AG09309 (cell line): ENCODE measurements at places on chromosomes 6 and 20.

GRCh38 chr20:38321959-38322598 is 18.1 kb downstream of the BPI start:
- DNase-seq: peak; percentile 35

DNA sequence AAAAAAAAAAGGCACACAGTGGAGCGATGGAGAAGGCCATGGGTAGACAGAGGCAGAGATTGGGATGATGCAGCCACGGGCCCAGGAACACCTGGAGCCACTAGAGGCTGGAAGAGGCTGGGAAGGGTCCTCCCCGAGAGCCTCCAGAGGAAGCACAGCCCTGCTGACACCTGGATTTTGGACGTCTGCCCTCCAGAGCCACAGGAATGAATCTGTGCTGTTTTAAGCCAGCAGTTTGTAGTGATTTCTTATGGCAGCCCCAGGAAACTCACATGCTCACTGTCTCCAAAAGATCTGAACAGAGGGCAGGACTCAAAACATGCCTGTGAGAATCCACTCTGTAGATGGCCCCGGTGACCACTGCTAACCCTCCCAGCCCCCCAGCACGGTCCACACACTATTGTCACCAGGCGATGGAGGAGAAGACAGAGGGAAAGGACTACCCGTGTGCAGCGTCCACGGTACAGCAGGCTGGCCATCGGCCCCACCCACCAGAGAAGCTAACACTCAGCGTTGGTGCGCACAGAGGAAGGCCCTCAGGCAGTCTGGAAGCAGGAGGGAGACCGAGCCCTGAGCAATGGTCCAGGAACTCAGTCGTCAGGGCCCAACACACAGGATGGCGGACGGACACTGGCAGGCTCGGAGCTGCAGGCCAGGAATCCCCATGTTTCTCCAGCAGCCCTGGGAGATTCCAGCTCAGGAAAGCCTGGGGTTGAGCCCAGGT is 99.7 kb downstream of the BMP7 start:
- DNase-seq: no peak

DNA sequence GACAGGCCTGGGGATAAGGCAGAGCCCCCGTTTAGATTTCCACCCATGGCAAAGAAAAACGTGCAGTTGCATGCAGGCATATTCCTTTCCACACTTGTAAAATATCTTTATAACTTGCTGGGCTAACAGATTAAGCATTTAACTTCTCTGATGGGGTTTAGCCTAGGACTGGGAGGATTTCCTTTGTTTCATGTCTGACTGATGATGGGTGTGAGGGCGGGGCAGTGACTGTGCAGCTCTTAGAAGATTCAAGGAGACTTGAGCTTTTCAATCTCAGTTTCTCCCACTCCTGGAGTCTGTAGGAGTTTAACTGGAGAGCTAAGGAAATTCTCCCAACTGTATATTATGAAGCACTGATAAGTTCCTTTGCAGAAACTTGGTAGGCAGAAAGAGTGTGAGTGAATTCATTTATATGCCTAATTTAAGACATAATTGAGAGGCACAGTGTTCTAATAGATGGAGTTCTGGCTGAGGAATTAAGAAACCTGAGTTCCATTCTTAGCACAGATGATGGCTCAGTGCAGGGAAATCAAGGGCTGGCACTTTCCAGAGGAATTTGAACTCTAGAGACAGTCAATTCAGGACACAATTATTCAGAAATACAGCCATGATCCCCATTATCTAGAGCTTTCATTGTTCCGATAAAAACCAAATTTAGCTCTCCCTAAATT is 214.6 kb upstream of the CNR1 start:
- no peak for DNase-seq

DNA sequence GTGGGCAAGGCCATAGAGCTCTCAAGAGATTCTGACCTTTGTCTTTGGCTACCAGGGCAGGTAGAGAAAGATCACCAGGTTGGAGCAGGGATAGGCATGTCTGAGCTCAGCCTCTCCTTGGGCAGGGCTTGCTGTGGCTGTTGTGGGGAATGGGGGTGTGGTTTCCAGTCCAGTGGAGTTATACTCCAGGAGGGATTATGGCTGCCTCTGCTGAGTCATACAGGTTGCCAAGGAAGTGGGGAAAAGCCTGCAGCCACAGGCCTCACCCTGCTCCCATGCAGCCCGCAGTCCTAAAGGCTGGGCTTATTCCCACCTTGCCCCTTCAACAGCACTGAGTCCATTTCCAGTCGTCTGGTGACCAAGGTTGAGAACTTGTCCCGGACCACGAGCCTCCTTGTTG is 21.9 kb downstream of the MEP1A start:
- no peak for DNase-seq

DNA sequence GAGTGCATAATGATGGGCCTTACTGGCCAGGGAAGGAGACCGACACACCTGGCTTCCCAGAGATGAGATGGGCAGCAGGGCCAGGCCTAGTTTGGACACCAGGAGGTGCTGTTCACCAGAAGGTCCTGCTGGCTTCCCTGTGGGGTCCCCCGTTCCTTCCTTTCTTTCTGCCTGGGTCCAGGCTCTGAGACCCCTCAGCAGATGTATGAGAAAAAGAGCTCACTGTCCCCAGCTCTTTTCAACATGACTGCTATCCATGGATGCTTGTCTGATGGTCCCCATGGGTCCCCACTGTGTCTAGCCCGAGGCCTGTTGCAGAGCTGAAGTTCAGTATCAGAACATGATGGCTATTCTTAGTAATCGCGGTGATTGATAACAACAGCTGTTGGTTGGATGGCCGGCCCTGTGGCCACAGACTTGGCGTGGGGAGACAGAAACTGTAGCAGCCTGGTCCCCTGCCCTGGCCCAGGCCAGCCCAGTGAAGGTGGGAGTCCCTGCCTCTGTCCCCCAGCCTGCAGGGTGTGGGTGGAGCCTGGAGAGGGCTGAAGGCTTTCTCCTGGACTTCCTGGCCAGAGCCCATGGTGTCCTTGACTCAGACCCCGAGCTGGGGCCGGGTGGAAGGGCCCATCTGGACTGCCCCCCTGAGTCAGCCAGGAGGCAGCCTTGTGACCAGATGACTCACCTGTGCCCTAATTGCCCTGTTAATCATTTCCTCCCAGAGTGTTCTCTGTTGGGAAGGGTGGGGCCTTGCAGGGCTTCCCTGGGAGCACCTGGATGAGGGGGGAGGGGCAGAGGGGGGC is 9.9 kb upstream of the BAK1 start:
- no peak for DNase-seq

DNA sequence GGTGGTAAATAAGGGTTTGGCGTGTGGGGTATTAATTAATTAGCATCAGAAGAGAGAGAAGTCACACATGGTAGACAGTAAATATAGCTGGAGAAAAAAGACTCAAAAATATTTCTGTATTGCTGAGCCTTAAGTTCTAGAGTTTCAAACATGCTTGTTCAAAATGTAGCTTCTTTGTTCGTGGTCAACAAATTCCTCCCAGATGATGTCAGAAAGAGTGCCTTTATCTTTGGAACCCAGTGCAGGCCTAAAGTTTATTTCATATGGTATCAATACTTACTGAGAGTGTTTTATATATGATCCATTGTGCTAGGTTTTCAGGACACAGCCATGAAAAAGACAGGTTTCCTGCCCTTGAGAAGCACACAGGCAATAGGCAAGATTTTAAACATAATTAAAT is 18.3 kb downstream of the MARCKS start:
- DNase-seq: no peak

DNA sequence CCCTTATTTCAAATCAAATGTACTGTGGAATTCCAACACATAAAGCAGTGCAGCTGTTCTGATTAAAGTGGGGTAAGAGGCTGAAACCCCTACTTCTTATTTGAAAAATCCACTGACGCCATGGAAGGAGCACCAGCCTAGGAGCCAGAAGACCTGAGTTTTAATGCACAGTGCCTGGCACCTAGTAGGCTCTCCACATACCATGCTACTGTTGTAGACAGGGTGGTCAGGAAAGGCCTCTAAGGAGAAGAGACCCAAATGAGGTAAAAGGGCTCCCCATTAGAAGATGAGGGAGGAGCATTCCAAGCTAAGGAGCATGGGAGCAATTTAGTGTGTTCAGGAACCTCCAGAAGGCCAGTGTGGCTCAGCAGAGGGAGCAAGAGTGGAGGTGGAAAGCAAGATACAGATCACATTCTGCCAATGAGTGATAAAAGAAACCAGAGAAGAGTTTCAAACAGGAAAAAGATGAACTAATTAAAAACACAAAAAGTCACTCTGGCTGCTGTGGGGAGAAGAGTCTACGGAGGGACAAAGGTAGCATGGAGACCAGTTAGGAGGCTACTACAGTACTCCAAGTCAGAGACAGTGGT is 11.8 kb upstream of the ZNF76 start:
- DNase-seq: no peak

GRCh38 chr6:75084872-75085381 is 120.9 kb downstream of the COL12A1 start:
- DNase-seq: no peak

GRCh38 chr6:137581019-137581707 is 87.0 kb upstream of the OLIG3 start:
- no peak for DNase-seq

GRCh38 chr6:3037638-3038365 is 30.5 kb upstream of the RIPK1 start:
- no peak for DNase-seq

DNA sequence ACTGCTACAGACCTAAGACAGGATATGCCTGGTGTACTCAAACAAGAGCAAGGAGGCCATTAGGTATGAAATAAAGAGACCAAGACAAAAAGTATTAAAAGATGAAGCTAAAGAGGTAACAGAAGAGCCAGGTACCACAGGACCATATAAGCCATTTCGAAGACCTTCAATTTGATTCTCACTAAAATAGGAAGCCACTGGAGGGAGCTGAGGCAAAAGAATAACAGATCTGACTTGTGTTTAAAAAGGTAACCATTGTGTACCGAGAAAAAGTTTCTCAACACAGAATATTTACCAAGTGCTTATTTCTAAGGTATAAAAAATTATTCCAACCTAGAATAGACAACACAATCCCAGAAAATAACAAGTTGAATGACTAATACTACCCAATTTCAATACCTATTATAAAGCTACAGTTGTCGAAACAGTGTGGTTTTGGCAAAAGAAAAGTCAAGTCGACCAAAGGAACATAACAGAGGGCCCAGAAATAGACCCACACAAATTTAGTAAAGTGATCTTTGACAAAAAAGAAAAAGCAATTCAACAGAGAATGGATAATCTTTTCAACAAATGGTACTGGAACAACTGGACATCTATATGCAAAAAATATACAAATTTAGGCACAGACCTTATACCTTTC is 125.3 kb upstream of the DST start:
- no peak for DNase-seq

GRCh38 chr6:45916692-45917091 is 99.0 kb downstream of the CLIC5 start:
- DNase-seq: no peak

DNA sequence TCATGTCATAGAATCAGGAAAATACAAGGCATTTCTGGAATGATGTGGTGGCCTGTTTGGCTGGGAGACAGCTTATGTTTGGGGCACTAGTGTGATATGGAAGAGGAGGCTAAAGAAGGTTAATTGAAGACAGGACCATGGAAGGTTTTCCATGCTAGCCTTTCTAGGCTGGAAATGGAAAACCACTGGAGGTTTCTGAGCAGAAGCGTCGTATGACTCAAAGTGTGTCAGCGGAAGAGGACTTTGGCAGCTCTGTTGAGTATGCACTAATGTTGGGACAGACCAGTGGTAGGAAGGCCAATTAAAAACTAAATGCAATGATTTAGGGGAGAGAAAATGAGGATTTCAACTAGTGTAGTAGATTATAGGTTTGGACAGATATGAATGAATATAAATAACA is 413.1 kb downstream of the PLCB1 start:
- peak; percentile 38 for DNase-seq

DNA sequence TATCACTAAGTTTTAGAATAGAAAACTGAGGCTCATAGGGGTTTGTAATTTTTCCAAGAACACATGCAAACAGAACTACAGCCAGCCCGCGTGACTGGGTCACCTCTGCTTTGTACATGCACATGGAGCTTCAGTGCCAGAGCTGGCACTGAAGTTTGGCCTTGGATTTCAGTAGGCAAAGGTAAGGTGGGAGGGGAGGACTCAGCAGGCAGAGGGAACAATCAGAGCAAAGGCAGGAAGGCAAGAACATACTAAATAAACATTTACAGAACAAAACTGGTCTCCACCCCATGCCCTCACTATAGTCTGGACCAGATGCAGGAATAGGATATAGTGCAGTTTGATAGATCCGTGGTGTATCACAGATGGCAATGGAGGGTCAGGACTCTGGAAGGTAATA is 13.6 kb upstream of the ABRACL start:
- DNase-seq: no peak

- DNase-seq: no peak
Observed at GRCh38 chr20:25860531-25861150, 164.0 kb upstream of the ZNF337 start.

DNA sequence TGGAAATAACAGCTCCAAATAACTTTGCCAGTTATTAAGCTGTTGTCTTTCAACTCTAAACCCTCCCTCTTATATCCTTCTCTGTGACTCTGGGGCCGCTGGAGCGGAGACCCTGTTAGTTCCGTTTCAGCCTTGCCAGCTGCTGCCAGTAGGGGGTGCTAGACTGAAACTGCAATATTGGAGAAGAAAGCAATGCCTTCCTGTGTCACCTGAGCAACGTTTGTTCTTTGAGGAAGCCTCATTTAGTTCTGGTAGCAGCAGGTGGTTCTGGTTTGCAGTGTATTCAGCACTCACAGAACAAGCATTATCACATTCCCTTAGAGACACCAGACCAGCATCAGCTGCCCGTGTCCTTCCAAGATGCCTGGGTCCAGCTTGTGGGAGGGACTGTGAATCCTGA is 22.9 kb upstream of the JAG1 start:
- no peak for DNase-seq

DNA sequence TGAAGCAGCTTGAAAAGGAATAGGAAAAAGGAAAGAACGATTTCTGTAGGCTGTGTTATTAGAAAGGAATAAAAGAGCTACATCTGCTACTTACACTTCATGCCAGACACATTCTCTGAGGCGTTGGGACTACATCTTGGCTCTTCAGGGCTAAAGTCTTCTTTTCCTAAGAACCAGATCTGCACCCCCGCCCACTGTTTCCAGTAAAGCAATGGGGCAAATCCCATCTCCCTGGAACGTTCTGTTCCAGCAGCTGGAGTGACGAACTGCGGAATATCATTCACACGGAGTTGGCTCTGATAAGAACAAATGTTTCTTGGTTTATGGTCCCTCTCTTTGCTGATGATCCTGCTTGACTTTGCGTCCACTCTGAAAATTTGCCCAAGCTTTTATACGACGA is 26.9 kb downstream of the FAM50B start:
- DNase-seq: no peak
